ENCODE measurements at places on chromosomes 5 and 9.

DNA sequence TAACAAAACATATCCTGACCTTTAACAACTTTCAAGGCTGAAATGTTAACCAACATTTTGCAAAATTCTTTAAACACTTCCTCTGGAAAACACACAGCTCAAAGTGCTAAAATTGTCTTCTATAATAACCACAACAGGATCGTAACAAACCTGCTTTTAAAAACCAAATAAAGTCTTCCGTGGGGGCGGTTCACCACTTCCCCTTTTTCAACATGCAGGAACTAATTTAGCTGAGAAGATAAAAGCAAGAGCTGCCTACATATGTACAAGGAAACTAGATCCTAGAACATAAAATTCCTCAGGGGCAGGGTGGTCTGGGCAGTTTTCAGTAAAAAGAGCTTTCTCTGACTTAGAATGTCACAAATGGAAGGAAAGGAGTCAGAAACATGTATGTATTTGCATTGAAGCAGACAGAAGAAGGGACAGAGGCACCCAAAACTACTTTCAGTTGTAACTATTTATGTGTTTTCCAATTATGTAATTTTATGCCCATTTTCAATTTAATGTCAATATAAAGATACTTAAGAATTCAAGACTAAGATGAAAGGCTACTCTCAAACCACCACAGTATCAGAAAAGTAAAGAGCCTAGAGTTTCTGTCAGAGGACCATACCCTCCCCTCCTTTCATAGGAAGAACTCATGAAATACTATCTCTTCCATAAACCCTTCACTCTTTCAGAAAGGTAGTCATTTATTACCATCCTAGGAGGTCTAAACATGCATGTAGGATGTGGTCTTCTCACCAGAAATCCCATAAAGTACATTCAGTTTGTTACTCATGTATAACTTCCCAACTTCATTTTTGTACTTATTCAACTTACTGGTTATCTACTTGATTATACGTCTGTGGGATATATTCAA lies 185.9 kb upstream of the RASA1 start:
- peak; percentile 22 for DNase-seq

DNA sequence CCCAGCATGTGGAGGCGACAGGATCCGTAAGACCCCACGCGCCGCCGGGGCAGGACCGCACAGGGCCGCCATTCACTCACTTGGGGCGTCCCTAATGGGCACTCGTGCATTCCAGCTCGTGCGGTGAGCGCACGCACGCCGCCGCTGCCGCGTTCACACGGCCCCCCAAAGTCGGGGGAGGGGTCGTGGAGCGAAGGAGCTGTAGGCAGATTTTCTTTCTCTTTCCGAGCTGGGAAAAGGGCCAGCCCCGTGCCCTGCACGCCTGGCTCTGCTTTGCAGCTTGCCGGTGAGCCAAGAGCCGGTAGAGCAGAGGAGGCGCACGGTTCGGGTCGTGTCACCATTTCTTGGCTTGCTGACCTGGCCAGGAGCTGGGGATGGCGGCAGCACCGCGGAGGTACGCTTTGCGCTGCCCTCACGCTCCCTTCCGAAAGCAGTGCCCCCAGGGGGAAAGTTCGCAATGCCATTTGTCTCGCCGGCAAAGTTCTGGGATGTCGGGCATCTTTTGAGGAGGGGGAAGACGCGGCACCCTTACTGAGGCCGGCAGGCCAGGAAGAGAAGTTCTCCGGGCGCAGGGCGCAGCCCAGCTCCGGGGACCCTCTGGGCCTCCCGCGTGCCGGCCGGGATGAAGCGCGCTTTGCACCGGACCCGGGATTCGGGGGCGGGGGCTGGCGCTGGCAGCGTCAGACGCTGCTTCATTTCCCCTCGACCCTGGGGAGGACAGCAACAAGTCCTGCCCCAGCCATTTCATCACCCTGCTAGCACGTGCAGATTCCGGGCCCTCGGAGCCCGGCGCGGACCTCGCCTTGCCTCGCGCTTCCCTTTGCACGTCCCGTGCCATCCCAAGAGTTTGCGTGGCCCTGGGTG lies 898 bp downstream of the STC2 start:
- no peak for DNase-seq

- no peak for DNase-seq
Observed at GRCh38 chr9:3177936-3178335, 334.0 kb upstream of the PUM3 start.

GRCh38 chr5:132760601-132761317 lies 13.5 kb downstream of the CCNI2 start:
- DNase-seq, result no peak

- DNase-seq, result no peak
Observed at GRCh38 chr9:5953743-5954707, 61.4 kb downstream of the RANBP6 start.

DNA sequence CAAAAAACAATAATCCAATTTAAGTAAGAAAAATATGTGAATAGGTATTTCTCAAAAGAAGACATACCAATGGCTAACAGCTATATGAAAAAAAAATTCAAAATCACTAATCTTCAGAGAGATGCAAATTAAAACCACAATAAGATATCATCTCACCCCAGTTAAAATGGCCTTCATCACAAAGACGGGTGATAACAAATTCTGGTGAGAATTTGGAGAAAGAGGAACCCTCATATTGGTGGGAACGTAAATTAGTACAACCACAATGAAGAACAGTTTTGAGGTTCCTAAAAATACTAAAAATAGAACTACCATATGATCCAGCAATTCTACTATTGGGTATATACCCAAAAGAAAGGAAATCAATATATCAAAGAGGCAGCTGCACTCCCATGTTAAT lies 94.3 kb downstream of the TMEM167A start:
- no peak for DNase-seq

- no peak for DNase-seq
Observed at GRCh38 chr5:28862137-28862859, 1823.9 kb upstream of the CDH9 start.

GRCh38 chr5:126987271-126987899 lies 43.0 kb downstream of the MARCHF3 start:
- no peak for DNase-seq

- no peak for DNase-seq
Observed at GRCh38 chr5:54460181-54460919, 4.9 kb downstream of the HSPB3 start.

GRCh38 chr5:14399054-14399692 lies 182.4 kb upstream of the OTULINL start:
- peak; percentile 33 for DNase-seq

DNA sequence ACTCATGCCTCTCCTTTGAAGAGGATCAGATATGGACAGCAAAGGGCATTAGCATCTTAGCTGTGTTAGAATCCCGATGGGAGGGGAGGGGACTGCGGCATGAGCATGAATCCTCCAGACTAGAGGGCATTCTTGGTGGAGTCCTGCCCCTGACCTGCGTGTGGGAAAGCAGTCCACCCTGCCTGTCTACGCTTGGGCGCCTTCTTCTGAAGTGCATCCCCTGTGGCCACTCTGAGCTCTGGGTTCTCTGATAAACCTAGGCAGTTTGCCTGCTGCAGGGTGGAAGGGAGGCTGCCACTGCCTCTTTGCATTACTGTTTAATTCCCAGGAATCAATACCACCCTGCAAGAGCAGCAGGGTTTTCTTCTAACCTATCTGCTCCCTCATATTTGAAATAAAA lies 169.3 kb downstream of the INSYN2B start:
- no peak for DNase-seq

- no peak for DNase-seq
Observed at GRCh38 chr5:36655161-36655560, 48.8 kb downstream of the SLC1A3 start.

GRCh38 chr9:136688274-136689107 lies 1.2 kb upstream of the AGPAT2 start:
- no peak for DNase-seq

DNA sequence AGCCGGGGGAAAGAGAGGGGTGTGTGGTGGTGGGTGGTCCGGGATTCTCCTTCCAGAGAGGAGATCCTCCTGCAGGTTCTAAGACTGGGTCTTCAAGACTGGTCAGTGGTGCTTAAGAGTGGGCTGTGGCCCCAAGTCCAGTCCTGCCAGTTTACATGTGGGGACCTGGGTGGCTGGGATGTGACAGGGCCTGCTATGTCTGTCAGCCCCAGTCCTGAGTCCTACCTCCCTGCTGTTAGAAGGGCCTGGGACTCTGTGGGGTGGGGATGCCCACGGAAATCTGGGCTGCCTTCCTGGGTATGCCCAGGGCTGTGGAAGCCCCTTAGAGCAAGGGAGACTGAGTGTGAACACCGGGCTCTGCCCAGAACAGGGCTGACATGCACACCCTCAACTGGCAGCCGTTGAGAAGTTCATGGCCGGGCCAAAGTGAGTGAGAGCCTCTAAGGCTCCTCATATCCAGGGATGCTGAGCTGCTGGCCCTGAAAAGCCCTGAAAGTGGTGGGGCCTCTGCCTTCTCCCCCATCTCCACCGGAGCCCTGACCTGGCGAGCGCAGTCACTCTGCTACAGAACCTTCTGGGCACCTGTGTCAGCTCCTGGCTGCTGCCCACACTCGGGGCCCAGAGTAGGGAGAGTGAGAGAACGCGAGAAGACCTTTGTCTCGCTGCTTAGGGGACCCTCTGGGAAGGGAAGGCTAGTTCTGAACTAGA lies 1.7 kb downstream of the PHF2 start:
- DNase-seq, result no peak

- DNase-seq, result no peak
Observed at GRCh38 chr5:150258130-150258529, 31.4 kb downstream of the CAMK2A start.

Measured in KG1 (cell line).